ENCODE measurements at places on chromosomes 12 and 14.
A peak's percentile ranks its signal among the peaks of the same experiment; 100 is the strongest.

DNA sequence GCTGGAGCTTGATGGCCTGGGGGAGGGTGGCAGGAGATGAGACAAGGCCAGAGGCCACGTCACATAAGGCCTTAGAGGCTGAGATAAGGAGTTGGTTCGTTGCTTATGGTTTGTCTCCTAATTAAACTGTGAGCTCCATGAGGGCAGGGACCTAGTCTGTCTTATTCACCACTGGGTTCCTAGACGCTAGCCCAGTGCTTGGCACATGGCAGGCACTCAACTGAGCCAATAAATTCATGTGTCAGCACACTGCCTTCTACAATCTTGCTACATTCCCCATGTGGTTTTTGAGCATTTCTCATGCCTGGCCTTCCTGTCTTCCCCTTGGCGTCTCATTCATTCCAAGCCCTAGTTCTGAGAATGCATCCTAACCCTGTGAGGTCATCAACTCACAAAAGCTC, 92.5 kb upstream of the MED13L start:
- no peak for DNase-seq

DNA sequence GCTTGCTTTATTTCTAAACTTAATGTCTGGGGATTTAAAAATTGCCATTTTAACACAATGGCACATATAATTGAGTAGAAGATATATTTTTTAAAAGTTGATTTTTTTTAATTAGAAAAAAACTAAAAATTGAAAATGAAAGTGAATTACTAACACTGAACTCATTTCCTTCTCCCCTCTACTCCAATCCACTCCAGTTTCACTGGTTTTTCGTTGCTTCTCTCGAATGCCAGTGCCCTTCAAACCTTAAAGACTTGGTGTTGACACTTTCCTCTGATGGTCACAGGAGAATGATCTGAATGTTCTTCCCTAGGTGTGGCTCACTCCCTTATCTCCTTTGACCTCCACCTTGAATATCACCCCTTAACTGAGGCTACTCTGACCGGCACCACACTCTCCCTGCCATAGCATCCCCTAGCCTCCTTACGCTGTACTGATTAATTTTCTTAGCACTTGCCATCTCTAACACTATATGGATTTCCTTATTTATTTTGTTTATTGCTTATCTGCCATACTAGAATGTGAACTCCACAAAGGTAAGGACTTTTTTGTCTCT, 107.1 kb downstream of the LIN7A start:
- DNase-seq = no peak

DNA sequence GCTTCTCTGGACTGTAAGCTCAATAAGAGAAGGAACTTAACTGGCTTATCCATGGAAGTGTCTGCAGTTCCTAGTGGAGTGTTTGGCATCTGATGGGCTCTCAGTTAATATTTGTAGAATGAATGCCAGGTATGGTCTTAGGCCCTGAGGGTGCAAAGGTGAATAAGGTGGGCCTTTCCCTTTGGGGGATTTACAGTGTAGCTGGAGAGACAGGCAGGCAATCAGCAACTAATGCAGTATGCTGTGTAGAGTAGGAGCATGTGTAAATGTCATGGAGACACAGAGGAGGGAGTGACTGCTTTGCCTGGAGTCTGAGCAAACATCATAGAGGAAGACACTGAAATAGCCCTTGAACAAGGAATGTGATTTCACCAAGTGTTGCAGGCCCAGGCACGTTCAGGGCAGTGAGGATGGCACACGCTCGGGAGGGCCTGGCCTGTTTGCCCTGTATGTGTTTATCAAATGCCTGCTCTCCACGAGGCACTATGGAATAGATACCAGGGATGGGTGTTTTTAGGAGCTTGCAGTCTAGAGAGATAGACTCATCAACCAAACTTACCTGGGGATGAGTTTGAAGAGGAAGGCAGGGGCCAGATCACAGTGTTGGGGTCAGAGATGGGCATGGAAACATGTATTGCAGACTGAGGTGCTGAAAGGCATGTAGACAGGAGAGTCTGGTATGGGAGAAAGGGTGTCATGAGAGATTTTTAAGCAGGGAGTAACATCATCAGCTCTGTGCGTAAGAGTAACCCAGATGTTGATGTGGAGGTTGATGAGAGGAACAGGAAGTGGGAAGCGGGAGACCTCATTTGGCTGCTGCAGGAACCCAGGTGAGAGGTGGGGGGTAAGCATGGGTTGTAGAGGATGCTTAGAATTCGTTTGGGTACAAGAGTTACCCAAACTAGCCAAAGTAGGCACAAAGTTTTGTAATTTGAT, 54.1 kb downstream of the PLXNC1 start:
- no peak for DNase-seq

DNA sequence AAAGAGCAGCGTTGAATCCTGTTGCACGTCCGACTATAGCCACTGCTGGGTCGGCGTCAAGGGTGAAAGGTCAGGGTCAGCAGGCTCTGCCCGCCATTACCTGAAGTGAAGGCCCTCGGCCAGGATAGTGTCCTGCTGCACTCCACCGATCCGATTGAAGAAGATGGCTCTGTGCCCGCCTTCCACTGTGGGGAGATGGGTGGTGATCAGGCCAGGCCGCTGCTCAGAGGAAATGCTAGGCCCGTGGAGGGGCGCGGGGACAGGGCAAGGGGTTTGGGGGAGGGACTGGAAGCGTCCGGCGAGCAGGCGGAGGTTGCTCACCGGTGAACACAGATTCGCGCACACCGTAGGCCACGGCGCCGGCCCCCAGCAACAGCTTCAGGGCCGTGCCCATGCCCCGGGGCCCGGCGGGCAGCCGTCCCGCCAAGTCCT, 352 bp downstream of the PHB2 start:
- DNase-seq = no peak

DNA sequence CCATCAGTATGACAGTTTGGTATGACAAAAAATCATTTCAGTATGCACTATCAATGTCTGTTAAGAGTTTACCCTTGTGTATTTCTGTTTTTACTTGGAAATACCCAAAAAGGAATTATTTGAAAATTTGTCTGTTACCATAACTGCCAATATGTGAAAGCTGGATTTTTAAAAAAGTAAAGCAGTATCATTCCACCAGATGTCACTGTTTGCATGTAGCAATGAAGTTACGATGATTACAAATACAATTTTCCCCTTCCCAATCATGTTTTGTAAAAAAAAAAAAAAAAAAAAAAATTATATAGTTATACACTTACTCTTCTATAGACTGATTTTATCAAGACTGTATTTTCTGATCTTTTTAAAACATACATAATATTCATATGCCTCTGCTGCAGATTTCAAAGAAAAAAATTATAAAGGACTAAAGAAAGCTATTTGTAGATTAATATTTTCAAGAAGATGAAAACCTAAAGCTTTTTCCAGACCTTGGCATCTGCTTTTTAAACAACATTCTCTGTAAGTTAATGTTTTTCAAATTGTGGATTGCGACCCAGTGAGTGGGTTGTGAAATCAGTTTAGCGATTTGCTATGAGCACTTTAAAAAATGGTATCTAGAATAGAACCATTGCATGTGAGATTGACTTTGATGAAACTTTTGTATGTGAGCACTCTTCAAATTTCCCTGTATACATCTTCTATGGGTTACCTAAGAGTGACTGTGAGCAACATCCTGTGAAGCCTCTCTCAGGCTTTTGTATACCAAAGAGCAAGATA, 114.2 kb downstream of the TTC6 start:
- peak; percentile 16 for DNase-seq

DNA sequence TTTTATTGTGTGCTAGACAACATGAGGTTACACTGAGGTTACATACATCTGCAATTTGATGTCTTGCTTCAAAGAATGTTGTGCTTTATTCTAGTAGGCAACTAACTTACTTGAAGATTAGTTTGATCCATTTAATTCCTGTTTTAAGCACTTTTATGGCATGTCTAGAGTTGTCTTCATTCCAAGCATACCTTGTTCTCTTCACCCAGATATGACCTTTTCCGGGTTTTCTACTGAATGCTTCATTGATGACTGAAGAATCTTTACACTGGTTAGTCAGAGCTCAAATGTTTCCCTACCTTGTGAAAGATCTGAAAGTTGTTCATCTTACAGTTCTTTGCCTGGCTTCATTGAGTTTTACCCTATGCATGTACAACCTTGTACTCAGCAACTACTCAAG, 274.0 kb upstream of the KITLG start:
- peak; percentile 43 for DNase-seq

GRCh38 chr14:85182282-85182681, 347.7 kb upstream of the FLRT2 start:
- no peak for DNase-seq

- no peak for DNase-seq
These were observed 49.7 kb upstream of the OVCH1 start for GRCh38 chr12:29547151-29547632.

DNA sequence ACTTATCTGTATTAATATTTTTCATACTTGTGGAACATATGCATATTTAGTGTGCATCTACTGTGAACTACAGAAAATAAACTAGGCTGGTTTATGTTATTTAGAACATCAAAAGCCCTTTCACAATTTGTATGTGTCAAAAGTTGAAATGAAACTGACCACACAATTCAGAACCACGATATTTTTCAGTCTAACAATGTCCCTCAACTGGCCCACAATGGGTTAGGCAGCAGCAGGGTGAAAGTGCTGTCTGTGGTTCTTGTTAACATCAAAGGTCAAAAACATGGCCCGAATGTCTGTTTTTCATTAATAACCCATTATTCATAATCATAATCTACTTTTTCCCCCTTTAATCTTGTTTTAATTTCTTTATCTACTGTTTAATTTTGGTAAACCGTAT, 559.9 kb upstream of the ATP2B1 start:
- DNase-seq = no peak

DNA sequence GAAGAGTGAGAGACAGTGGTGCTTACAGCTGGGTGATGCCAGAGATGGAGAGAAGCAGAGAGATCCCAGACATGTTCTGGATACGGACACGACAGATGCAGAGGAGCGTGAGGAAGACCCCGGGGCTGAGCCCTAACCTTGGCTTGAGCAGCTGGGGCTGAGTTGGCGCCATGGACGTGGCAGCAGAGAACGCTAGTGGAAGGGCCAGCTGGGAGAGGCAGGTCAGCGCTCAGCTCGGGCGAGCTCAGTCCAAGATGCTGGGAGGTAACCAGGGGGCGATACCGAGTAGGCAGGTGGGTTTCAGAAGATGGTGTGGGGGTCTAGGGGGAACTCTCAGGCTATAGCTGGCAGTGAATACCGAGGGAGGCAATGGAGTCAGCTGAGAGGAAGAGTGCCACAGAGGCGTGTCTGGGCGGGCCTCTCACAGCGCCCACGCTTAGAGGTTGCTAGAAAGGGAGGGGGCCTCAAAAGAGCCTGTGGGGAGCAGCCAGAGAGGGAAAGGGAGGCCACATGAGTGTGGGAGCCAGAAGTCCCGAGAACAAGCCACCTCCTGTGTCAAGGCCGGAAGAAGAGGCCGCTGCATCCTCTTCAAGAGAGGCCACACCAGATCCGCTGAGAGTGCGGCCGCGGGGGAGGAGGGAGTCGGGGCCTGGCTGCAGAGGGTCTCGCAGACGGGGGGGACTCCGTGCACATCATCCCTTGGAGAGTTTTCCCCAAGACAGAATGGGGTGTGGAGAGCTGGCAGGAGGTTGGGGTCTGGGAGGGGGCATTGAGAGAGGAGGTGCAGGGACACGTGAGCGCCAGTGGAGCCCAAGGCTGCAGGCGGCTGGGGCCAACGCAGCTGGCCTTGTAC, 57.0 kb upstream of the DIO3 start:
- DNase-seq = no peak

DNA sequence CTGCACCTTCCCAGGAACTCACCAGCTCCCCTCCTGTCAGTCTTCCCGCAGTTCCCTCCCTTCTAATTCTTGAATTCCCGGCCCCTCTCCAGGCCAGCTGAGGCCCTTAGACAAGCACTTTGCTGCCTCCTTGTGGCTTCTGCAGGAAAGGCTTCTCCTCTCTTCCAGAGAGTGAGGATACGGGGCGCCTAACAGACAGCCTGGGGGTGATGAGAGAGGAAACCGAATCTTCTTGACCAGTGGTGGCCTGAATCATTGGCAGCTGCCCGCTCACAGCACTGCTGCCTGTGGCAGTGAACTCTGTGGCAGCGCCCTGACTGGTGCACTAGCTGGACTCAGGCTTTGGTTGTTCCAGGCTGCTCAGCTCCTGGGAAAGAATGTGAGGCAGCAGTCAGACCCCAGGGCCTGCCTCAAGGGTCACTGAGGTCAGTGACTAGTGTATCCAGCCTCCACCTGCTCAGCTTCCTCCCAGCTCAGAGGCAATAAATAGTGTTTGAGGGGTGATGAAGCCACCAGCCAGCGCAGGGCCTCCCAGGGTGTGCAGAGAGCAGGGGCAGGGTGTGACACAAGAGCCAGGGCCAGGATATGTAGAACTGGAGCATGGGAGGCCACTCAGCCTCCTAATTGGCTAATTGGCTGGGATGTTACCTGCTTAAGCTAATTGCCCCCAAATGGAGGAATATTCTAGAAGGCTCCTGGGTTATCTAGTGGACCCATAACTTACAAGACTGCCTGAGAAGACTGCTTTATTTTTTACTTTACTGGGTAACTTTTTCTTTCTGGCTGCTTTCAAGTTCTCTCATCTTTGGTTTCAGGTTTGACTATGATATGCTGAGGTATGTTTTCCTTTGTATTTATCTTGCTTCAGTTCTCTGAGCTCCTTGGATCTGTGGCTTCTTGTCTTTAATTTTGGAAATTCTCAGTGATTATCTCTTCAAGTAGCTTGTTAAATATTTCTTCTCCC, 12.9 kb upstream of the MCRS1 start:
- DNase-seq = peak; percentile 71

DNA sequence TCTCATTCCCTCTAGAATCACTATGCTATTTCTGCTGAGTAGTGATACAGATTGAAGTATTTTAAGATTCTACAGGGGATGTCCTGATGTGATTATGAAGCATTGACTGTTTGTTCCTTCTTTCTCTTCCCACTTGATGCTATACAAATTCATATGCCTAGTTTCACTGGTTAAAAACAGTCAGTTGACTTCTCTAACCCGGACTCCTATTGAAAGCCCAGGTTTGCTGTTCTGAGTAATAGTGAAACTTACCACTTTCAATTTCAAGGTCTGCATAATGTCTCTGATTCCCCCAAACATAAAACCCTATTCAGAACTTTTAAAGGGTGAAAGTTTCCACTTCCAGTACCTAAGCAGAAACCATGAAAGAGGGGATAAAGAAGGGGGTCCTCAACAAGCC, 117.7 kb upstream of the RPL10L start:
- DNase-seq = no peak

GRCh38 chr12:113030875-113031525, 25.5 kb upstream of the DTX1 start:
- DNase-seq = peak; percentile 82

DNA sequence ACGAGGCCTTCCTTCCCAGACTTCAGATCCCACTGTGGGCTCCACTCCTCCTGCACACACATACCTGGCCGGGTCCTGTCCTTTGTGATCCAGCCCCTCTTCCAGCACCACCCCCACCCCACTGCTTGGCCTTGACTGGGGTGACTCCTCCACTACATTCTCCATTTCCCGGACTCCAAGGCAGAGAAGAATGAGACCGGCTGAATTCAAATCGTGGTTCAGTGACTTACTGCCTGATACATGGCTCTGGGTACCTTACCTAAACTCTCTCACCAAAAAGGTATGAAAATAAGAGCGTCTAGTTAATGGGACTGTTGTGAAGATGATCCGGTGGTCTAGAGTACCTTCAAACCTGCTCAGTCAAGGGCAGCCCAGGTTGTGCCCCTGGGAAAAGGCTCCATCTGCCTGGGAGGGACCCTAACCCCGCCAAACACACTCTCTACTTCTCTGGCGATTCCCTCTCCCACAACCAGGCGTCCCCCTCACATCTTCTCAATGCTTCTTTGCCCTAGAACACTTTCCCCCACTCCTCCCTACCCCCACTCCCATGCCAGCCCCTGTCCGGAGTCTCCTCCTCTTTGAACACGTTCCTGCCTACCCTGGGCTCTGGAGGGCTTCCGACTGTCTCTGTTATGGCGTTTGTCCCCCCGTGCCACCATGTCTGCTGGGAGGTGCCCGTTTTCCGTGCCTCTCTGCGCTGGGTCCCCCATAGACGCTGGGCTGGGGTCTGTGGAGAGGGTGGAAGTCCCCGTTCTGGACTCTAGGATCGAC, 1.5 kb upstream of the ZBTB42 start:
- no peak for DNase-seq

All from HCT116 (cell line).